ENCODE measurements at places on chromosomes 3 and 15.
A peak's percentile ranks its signal among the peaks of the same experiment; 100 is the strongest.

- peak; percentile 72 for DNase-seq
Observed at GRCh38 chr3:101803173-101803782, 24.3 kb downstream of the NXPE3 start.

DNA sequence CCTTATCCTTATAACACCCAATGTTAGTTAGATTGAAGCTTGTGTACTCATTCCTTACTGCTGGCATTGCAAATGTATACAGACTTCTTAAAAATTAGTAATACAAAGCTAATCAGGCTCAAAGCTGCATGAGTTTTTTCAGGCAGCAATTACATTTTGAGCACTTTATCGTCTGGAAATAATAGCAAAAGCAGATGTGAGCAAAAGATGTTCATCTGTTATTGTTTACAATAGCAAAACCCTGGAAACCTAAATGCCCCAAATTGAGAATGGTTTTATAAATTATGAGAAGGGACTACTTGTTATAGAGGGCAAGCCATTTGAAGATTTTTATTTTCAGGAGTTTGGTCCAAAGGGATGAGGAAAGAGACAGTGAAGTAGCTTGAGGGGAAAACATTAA lies 126.4 kb downstream of the GADL1 start:
- DNase-seq, result no peak

DNA sequence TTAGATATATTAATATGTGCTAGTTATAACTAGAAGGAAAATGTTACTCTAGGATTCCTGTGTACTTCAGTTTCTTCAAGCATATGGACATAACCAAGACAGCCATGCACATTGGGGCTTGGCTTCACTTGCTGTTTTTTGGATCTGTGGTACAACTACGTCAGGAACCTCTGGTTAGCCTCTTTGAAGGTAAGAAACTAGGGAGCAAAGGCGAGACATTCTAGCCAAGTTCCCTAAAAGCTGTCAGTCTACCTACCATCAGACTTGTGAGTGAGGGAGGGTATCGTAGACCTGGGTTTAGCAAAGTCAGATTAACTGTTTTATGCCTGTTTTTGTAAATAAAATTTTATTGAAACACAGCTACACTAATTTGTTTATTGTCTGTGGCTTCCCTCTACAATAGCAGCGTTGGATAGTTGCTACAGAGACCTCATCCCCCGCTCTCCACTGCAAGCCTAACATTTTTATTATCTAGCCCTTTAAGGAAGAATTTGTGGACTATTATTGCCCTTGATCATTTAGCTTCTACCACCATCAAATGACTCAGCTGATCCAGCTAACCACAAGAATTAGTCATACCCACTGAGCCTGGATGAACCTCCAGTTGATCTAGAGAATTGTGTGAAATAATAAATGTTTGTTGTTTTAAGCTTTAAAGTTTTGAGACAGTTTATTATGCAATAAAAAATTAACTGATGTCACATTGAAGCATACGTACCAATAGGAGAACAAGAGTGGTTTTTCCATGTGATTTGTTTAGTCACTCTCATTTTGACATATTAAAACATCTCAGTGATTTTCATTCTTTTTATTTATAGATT lies 58.1 kb downstream of the RSRC1 start:
- no peak for DNase-seq

GRCh38 chr3:137202941-137203340 lies 245.2 kb downstream of the IL20RB start:
- DNase-seq, result no peak

DNA sequence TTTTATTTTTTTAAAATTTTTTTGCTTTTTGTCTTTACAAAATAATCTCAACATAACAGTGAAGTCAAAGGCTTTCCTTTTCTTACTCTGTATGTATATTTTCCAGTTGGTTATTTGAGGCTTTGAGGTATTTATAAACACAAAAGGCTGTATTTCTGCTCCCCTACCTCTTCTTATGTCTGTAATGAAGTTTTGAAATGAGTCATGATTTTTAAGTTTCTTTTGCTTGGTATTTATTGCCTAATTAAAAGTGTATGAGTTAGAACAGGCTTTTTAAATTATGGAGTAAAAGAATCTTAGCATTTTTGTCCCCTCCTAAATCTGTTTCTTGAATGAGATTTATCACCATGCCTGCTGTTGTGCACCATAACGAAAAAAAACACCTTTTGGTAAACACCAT lies 66.0 kb downstream of the DCUN1D1 start:
- no peak for DNase-seq

- DNase-seq, result no peak
Observed at GRCh38 chr3:79028916-79029315, 738.9 kb downstream of the ROBO1 start.
